ENCODE measurements at places on chromosomes 3 and 15.

DNA sequence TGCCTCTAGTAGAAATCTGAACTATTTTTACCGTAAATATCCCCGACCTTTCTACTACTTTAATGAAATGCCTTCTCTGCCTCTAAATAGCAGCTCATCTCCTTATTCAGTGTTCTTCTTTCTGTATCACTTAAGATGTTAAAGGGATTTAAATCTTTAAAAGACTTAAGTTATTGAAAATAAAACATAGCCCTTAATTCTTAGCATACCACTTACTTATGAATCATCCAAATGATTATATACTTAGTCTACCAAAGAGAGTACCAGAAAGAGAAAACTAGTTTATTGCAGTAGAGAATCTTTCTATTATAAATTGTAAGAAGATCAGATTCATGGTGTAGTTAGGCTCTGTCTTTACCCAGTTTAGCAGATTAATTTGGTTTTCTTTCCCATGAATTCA, 802.0 kb downstream of the TBL1XR1 start:
- no peak for DNase-seq

DNA sequence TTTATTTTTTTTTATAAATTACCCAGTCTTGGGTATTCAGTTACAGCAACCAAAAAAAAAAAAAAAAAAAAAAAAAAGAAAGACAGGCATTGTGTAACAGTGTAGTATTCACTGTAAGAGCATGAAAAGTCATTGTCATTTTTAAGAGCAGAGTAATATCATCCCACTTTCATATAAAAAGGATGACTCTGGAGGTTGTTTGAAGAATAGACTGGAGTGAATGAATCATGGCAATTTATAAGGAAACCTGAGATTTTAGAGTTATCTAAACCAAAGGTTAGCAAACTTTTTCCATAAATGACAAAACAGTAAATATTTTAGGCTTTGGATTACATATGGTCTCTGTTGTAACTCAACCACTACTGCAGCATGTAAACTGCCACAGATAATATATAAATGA, 794.9 kb downstream of the NTRK3 start:
- DNase-seq, result no peak

GRCh38 chr3:18713577-18713951, 288.4 kb upstream of the SATB1 start:
- DNase-seq, result no peak

DNA sequence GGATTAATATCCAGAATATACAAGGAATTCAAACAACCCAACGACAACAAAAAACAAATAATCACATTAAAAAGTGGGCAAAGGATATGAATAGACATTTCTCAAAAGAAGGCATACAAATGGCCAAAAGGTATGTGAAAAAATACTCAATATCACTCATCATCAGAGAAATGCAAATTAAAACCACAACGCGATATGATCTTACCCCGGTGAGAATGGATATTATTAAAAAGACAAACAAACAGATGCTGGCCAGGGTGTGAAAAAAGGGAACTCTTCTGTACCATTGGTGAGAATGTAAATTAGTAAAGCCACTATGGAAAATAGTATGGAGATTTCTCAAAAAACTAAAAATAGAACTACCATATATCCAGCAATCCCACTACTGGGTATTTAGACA, 43.5 kb upstream of the MEF2A start:
- DNase-seq, result no peak

DNA sequence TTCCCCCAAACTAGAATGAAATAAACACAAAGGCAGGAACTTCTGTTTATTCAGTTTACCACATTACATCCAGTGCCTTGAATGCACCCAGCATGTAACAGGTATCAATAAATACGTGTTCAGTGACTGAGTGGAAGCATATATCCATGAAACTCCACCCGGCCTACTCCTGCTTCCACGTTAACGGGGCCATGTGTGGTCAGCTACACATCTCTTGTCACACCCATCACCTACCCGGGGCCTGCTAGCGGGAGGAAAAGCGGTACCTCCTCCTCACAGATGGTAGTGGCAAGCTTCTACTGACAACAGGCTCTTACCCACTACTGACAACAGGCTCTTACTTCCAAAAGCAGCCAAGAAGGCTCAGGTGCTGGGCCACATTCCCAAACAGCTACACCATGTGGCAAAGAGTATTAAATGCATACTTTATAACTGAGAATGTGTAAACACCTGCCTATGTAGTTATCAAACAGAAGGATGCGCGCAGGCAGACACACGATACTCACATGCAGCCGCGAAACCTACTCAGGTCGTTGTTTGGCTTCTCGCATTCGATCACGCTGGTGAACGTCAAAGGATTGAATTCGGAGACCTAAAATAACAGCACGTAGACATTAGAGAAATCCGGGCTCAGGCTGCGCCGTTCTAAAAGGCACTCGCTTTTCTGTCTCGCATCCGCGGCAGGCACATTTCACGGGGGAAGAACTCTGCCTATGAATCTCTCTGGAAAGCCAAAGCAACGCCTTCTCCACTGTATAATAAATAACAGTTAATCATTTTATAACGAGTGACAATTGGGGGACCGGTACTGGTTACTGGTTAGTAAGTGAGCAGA, 127.4 kb downstream of the ATP10A start:
- DNase-seq, result no peak

- DNase-seq, result no peak
Measured at GRCh38 chr3:153619268-153619667, 457.2 kb downstream of the RAP2B start.

Data from RWPE2 (cell line).